MM.1S (cell line): ENCODE measurements at places on chromosomes 7 and 10.

- no peak for DNase-seq
Observed at GRCh38 chr7:55873765-55874164, 11.2 kb upstream of the SEPTIN14 start.

GRCh38 chr10:131947631-131948347, 33.9 kb downstream of the BNIP3 start:
- no peak for DNase-seq

GRCh38 chr10:110353244-110354119, 48.8 kb upstream of the SMNDC1 start:
- peak; percentile 74 for DNase-seq

DNA sequence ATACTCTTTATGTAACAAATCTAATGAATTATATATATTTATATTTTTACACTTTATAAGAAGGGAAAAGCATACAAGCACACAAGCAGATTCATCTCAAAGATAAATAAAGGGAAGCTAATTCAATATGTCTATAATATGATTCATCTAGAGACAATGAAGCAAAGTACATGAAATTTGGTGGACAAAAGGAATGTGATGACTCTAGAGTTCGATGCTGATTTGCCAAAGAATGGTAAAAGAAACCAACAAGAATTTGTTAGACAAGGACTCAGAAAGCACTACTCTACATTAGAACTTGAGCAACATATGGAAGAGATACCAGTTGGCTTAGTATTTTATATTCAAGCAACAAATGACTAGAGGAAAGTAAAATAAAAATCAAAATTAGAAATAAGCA, 536.5 kb upstream of the TEX47 start:
- DNase-seq: no peak

DNA sequence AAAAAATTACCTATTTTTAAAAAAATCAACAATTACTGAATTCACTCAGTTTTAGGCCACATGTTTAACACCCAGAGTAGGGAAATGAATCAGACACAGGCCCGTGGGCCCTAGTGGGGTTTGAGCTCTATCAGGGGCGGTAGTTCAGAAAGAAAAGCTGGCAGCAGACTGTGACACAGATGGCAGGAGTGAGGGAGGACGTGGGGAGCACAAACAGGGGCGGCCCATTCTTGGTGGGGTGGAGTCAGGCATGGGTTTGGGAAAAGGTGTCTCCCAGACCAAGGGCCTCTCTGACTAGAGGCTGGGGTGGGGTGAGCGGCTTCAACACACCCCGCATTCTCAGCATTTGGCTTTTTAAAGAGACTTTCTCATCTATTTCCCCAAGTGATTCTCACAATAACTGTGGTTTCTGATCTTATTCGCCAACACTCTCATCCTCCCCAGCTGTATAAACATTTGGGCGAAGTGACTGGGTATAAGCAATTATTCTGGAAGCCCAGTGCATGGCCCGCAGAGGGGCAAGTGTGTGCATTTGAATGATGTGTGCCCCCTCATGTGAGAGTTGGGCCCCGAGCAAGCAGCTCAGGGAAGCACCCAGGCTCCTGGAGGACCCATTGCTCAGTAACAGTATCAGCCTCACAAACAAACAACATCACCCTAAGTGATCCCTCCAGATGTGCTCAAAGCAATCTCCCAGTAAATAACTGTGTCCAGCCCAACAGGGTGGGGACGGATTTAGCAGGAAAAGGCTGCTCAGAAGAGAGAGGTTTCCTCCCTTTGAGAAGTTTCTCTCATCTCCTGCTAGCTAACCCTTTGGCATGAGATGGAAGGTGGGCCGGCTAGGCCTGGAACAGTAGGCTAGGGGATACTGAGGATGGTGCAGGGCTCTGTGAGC, 437.6 kb upstream of the ZMIZ1 start:
- no peak for DNase-seq

DNA sequence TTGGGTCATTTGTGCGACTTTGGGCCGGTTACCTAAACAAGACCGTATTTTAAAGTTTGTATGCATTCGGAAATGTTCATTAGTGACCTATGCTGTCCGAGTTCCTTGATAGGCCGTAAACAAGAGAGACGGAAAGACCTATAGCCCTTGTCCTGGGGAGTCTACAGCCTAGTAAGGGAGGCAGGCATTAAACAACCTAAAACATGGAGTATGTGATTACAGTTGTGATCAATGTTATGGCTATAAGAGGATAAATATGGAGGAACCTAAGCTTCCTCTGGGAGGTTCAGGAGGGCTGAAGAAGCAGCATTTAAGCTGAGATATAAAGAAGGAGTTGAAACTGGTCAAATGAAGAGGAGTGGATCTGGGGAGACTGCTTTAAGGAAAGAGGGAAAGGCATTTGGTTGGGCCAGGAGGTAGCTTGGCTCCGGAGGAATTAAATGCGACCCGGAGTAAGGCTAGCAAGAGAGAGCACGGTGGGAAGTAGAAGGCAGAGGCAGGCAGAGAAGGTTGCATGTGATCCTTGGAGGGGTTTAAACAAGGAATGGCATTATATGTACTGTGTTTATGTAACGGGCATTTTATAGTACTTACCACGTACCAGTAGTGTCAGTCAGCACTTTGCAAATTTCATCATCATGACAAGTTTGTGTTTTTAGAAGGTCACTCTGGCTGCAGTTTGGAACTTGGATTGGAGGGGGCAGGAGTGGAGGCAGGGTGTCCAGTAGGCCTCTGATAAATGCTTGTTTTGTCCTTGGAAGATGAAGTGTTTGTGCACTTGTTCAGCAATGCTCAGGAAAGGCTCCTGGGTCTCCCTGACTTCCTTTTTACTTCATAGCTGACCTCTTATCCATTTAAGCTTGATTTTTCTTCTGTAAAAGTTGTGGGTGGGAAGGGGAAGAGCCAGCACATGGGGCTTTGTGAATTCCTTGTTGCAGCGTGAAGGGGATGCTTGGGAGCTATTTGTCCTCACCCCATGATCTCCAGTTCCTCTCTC, 1.0 kb upstream of the AVPI1 start:
- DNase-seq: no peak

GRCh38 chr7:34041707-34042106, 136.4 kb downstream of the BMPER start:
- no peak for DNase-seq

GRCh38 chr7:41188163-41189130, 514.4 kb downstream of the INHBA start:
- no peak for DNase-seq

GRCh38 chr7:138396251-138397070, 63.6 kb upstream of the TRIM24 start:
- peak; percentile 47 for DNase-seq

GRCh38 chr10:68135922-68136792, 26.9 kb downstream of the MYPN start:
- no peak for DNase-seq

- peak; percentile 41 for DNase-seq
Observed at GRCh38 chr10:102596506-102596971, 47.7 kb upstream of the TRIM8 start.

DNA sequence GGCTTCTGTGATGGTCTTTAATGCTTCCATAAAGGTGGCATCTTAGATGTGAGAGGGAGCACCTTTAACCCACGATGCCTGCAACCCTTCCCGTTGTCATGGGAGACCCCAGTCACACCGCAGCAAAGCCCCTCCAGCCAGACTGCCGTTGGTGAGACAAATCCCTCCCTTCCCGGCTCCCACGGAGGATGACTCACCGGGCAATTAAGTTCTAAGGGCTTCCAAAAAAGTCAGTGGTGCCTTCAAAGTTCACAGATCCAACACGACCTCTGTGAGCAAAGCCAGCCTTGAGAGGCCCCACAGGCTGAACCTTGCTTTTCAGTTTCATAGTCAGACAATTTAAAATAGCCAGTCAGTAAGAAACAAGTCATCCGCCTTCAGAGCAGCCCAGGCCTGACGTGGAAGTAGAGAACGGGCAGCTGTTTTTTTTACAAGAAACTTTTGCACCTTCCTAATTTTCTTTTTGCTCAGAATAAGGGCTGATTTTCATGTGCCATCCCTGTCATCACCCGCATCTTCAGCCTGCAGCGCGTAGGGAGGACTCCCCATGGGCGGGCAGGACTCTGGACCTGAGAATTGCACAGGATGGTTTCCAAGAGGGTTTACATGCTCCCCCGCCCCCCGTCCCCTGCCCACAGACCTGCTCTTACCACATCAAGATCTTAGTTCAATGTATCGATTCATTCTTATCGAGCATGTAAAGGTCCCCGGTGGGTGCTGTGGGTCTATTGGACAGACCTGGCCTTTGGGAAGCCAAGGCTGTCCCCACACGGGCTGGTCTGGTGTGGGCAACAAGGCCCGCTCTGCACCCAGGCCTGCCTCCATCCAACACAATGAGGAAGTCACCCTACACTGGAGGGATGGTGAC, 333.9 kb downstream of the DNAJB6 start:
- DNase-seq: no peak

DNA sequence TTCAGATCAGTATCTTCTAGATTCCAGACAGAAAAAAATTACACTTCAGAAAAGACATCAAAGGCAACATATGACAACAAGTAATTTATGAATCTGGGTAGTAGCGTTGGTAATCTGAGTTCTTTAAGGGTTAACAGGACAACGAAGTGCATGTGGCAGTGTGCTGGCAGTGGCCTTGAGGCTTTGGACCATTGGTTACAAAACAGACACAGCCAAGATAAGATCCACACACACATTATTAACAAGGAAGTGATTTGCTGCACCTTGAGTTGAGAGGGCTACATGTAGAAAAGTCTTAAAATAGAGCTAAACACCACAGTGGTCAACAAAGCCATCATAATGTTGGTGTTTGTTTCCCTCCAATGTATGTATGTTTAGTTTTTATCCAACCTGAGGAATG, 40.6 kb downstream of the AKR1D1 start:
- no peak for DNase-seq

- DNase-seq: no peak
Observed at GRCh38 chr10:60169111-60169510, 220.6 kb downstream of the ANK3 start.

- no peak for DNase-seq
Observed at GRCh38 chr10:26593896-26594295, 103.6 kb upstream of the PDSS1 start.

DNA sequence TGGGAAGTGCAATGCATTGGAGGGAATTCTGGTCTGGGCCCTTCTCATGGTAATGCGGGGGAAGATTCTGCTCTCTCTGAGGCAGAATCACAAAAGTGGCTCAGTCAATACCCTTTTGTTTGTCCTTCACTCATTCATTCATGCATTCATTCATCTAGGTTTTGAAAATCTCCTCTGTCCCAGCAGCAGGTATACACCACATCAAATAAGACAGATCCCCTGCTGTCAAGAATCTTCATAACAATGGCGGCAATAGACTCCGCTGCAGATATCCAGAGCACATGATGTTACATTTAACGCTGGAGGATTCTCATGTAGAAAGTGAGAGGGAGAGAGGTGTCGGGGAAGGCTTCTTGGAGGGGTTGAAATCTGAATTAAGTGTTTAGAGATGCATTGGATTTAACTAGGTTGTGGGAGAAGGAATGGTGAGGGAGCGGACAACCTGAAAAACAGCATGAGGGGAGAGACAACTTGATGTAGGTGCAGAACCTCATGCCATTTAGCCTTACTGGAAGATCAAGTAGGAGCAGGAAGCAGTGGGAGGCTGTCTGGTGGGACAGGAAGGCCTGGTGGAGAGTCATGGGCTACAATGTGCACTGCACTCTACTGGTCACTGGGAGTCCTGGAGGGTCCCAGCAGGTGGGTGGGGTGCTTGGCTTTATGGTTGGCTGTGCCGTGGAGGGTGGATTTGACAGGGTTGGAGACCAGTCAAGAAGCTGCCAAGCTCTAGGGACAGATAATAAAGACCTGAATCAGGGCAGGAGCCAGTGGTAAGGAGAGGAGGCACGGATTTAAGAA, 5.2 kb upstream of the FAM180A start:
- no peak for DNase-seq

GRCh38 chr7:135768064-135768463, 19.5 kb upstream of the FAM180A start:
- no peak for DNase-seq

DNA sequence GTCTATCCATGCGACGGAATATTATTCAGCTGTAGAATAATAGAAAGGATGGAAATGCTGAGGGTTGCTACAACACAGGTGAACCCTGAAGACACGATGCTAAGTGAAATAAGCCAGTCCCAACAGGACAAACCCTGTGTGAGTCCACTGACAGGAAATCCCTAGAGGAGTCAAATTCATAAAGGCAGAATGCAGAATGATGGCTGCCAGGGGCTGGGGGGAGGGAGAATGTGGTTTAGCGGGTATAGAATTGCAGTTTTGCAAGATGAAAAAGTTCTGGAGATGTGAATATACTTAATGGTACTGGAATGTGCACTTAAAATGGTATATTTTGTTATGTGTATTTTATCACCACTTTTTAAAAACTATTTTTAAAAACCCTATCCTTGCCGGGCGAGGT, 36.9 kb upstream of the DOCK1 start:
- DNase-seq: no peak

- DNase-seq: no peak
Observed at GRCh38 chr7:67348171-67348570, 351.5 kb downstream of the TYW1 start.

DNA sequence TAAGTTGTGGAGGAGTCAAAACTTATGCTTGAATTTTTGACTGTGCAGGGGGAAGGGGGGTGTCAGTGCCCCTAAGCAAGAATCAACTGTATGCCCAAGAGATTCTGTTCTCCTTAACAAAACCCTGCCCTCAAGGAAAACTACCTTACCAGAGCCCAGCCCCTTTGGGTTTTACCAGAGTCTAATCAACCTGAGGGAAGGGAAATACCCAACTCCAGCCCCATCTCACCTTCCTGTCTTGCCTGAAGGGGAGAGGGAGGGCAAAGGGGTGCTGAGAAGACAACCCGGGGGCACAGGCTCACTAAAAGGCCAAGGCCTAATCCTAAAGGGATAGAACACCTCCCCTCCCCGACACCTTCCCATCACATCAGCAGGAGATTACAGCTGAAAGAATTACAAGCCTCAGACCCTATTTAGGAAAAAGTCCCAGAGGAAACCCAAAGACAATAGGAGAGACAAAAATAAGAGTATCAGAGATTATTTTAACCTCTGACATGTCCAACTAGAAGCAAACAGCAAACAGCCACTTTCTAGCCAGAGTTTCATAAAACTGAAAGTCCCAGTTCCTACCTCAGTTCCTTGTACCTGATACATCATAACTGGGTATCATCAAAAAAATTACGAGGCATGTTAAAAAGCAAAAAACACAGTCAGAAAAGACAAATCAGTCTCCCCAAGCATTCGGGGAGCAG, 26.8 kb upstream of the C7orf33 start:
- peak; percentile 28 for DNase-seq

GRCh38 chr7:75914169-75914654, 743 bp upstream of the POR start:
- no peak for DNase-seq

DNA sequence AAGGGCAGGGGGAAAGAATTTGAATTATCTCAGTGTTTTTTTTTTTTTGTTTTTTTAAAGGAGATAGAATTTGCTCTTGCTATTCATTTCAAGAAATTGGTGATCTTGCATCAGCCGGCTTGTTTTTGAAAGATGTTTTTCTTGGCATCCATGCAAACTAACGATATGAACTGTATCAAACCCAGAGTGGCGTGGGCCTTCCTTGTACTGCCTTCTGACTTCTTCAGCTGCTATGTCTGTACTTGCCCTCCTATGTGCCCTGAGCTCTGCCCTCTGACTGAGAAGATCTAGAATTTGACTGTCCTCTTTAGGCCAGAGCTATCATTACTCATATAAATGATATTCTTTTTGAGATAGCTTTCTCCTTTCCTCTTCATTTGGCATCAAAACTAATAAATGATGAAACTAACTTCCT, 183.1 kb downstream of the EXOC4 start:
- DNase-seq: no peak
